ENCODE measurements at places on chromosomes 3 and 15.

DNA sequence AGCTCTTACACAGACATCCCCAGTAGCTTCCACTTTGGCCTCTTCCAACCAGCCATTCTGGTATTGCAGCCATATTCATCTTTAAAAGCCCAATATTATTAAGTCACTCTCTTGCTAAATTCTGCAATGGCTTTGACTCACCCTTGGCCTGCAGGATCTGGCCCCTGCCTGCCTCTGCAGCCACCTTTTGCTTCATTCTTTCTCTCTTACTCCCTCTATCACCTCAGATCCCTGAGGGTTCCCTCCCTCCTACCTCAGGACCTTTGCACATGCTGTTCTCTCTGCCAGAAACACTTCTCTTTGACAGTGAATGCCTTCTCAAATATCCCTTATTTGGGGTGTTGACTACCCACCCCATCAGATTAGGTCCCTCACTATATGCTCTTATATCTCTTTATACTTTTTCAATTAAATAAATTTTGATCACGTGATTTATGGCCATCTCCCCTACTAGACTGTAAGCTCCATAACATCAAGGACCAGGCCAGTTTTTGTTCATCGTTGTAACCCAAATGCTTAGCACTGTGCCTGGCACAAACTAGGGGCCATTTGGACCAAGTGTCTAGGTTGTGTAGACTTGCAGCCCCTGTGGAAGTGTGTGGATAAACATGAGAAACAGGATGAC is 32.3 kb upstream of the UBE2Q2 start:
- no peak for DNase-seq

GRCh38 chr3:88444251-88444650 is 294.5 kb downstream of the C3orf38 start:
- no peak for DNase-seq

DNA sequence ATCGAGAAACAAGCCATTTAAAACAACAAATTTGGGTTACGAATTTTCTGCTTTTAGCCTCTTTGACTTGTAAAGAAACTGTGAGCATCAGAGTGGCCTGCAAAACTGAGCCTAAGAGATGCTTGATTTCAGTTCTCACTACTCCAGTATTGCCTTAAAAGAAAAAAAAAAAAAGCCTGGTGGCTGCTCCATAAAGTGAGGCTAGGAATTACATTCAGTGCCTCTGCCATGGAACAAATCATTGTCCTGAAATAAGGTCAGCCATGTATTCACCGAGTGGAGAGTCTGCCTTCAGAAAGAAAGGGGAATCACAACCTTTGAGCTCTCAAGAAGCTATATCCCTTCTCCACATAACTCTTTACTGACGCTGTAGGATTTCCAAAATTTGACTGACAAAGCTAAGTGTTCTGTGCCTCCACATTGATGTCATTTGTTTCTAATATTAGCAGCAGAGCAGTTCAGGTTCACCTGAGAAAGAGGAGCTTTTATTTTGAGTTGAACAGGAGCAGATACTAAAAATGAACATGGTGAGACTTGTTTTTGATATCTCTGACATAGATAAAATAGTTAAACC is 137.3 kb downstream of the SSR3 start:
- DNase-seq = no peak

- no peak for DNase-seq
These were observed 49.7 kb downstream of the CD200 start for GRCh38 chr3:112382543-112383160.

GRCh38 chr3:196140224-196140623 is 58.3 kb upstream of the TFRC start:
- DNase-seq = no peak

DNA sequence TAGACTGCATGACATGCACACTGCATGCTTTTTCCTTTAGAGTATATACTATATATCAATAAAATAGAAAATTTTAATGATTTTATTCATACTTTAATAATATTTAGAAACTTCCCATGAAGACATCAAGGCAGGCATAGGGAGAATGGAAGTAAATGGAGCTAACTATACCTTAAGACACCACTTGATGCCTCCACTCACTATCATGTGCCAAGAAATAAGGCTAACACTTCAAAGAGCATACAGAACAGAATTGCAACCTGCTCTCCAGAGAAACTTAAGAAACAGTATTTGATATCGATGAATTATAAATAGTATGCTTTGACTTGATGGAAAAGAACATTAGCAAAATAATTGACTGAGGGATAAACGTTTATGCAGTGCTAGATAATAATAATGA is 192.6 kb upstream of the MBNL1 start:
- DNase-seq = no peak

- no peak for DNase-seq
These were observed 407.2 kb downstream of the FOXP1 start for GRCh38 chr3:71176366-71176765.

DNA sequence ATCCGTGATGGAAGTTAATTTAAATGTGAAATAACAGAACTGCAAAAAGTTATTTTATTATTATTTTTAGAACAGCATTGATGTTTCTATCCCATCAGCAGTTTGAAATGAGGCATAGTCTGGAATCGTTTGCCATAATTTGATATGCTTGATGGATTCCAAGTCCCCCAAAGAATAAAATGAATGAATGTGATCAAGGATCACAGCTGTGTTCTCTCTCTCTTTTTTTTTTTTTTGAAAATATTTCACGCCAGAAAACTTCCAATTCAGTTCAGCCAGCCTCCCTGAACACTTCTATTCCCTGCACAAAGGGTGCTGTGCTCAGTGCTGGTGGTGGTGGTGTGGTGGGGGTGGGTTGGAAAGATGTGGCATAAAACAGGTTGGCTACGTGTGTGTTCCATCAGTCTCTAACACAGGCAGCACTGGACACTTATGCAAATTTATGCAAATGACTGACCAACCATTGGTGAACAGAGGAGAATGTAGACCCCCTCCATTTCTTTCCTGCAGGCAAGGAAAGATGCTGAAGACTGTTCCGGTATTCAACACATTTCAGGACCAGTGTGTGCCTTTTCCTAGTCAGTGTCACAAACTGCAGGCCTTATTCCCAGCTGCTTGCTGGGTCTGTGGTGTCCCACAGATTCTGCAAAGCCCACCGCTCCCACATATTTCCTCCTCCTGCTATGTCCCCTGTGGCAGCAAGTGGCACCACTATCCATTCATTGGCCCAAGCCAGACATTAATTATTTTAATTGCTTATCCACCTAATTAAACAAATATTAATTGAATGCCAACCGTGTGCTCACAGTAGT is 10.6 kb downstream of the ARNT2 start:
- no peak for DNase-seq

DNA sequence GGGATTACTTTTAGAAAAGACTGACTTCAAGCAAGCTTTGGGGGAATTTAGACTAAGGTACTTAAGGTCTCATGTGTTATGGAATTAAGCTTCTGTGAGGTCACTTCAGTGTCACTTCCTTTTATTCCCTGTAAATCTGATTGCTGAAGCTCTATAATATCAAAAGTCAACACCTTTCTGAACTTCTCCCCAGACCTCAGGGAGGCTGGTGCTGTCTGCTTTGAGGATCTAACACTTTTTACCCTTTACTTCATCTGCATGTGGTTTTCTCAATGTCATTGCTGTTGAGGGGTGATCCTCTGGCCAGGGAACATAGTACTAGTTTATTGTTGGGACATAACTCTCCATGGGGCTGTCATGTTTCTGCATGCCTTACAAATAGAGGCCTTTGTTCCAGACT is 41.8 kb upstream of the RASGRF1 start:
- DNase-seq = no peak

GRCh38 chr3:3170998-3171397 is 8.5 kb downstream of the CRBN start:
- DNase-seq = no peak

DNA sequence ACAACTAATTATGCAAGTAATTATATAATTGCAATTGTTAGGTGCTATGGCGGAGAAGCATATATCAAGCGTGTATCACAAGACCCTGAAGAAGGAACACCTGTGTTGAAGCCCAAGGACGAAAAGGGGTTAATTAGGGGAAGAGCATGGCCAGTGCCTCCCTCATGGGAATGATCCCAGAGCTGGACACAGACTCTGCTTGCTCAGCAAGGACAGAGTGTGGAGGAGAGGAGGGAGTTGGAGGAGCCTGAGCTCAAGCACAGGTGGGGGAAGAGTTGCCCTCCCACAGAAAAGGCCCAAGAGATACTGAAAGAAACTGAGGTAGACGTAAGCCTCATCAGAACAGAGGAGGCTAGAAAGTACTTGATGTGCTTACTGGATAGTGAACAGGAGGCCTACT is 423.7 kb downstream of the EPHB1 start:
- no peak for DNase-seq

DNA sequence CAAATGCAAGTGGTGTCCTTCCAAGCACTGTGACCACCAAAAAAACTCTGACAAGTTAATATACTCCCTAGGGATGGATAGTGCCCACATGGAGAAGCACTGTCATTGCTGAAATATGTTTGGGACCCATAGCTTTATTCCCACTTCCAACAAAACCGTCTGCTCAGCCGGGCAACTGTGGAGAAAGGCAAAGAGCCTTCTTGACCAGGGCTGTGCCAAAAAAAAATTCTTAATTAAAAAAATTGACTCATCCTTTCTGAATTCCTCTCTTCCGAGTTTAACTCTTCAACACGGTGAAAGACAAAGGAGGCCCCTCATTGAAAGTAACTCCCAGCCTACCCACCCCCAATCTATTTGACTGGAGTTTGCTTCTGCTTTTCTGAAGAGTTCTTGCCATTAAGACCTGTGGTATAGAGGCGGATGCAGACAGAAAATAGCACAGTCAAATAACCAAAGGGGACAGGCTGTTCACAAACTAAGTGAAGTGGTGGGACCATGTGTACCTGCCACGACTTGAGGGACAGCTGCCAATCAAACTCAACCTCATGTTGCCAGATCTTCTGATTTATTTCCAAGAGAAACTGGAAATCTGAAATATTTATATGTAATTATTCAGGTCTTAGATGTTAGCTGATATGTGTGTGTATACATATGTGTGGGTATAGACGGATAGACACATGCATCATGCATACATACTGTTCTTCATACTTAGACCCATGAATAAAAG is 135.4 kb upstream of the PFN2 start:
- no peak for DNase-seq

DNA sequence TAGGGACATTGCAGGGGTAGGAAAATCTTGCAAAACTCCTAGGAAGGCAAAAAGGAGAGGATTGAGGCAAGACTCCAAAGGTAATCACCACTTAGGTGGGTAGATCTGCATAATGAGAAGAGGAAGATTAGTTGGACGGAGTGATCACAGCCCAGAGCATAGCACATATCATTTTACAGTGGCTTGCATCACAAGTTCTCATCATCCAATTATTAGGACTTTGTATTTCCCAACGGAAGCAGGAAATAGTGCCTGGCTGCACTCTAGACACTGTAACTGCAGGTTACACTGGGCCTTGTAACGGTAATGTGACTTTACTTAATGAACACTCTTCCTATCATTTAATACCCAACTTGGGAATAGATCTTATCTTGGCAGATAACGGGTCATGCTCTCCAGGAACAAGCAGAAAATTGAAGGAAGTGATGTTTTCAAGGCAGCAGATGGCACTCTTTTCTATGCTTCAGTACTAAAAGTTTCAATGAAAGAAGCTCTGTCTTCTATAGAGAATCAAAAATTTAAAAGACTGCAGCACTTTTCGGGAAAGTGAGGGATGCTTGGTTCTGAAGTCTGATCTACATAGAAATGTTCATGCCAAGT is 101.9 kb upstream of the KCNMB2 start:
- DNase-seq = no peak

GRCh38 chr3:7146529-7146928 is 285.6 kb downstream of the GRM7 start:
- DNase-seq = no peak

DNA sequence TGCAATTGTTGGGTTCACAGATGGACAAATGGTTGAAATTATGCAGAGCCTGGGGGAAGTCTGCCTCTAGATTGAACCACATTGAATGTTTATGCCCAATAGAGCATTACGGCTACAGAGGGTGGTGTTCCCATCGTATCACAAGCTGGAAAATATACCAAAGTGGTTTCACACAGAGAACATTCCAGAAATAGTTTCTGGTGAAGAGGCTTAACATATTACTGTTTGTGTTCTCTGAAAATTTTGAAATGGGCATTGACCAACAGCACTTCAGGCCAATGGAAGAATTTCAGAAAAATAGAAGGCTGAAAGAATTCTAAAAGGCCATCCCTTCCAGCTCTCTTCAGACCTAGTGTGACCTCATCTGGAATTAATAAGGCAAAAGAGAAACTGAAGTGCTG is 203.9 kb downstream of the NEK10 start:
- no peak for DNase-seq

DNA sequence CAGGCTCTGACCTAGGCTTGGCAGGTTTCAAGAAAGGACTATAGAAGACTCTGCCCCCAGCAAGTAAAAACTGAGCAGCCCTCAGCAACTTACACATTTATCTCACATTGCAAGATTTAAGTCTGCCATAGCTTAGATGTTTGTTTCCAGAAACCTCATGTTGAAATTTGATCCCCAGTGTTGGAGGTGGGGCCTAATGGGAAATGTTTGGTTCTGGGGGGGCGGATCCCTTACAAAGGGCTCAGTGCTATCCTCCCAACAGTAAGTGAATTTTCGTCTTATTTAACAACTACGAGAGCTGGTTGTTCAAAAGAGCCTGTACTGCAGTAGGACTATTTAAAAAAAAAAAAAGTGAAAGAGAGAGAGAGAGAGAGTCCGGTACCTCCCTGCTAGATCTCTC is 125.2 kb upstream of the PROK2 start:
- DNase-seq = no peak

DNA sequence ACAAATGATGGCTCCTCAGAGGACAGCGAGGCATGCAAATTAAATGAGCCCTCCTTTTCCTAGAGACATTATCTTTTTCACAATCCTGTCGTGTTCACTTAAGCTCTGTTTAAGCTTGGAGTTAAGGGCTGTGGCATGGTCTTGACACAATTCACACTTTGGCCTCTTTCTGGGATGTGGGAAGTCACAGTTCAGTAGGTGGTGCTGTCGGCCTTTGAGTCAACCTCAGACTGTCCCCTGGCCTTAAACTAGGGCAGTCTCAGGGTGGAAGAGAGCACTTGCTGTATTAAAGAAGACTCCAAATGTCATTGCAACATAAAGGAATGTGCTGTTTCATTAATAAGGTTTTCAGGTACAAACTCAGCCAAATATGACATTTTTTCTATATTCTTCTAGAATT is 351.0 kb downstream of the MCTP2 start:
- DNase-seq = no peak

DNA sequence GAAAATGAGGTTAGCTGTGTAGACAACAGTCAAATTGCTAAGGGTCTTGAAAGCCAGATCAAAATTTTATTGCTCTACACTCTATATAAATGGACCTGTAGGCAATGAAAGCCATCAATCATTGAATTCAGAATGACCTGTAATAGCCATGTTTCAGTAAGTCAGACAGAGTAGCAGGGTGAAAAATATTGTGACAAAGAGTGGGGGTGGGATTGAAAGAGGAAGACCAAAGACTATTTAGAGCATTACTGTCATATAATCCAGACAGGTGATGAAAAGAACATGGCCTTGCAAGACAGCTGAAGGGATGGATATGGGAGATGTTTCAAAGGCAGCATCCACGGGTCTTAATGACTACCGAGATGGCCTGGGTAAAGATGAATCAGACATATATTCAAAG is 22.2 kb downstream of the IFT57 start:
- no peak for DNase-seq

Data from T-cell (primary cell).